Fibroblast of skin of left biceps (primary cell): ENCODE measurements at places on chromosomes 7 and 10.
A peak's percentile ranks its signal among the peaks of the same experiment; 100 is the strongest.

DNA sequence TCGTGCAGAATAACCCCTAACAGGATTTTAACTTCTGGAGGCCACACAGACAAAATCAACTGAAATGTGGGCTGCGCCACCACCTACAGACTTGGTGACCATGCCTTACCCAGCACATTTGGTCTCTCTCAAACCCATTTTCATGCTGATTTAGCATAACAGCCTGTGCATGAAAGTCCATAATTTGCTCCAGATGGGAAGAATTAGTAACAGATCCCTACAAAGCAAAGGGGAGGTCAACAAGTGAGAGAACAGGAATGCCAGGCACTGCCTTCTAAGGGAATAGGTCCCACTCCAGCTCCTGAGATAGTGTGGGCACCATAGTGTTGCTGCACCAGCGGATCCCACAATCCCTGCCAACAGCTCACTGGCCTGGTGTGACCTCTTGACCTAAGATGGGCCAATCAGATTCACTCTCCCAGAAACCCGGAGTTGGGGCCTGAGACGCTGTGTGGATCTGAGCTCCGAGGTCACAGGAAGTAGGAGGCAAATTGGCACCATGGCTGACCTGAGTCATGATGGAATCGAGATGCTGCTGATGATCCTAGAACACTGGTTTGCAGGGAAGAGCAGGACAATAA is 32.4 kb downstream of the SLIT1 start:
- no peak for DNase-seq

DNA sequence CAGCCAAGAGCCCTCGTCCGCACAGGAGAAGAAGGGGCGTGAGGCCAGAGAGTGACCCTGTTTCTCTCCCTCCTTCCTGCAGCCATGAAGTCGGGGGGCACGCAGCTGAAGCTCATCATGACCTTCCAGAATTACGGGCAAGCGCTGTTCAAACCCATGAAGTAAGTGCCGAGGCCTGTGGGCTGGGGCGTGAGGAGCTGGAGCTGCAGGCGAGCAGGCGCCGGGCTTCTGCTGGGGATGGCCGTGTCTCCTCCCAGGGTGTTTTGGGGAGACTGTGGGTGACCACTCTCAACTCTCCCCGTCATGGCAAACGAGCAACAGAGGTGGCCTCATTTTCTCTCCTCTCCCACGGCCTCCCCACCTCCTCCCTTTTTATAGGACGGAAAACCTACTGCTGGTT is 16.4 kb downstream of the FAM20C start:
- no peak for DNase-seq

DNA sequence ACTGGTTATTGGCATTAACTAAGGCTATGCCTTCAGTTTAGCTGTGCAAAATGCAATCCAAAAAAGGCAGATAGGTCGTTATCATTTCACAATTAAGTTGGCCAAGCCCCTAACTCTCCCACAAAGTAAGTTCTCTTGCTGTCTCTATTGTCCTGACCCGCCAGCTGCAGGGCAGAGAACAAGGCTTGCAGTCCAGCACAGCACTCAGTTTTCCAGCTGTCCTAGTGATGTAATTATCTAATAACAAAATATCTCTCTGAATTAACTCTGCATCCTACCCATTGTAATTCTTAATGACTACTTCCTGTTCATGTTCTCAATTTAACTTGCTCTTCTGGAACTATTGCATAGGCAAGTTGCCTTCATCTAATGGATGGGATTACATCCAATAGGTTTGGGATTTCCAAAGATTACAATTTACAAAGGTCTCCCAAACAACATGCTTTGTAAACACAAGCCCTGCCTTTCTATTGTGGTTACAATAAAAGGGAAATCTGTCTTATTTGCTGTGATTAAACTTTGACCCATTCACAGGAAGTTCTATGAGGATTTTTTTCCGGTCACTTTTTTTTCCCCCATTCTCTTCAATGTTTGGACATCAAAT is 55.2 kb downstream of the CDK6 start:
- DNase-seq, result no peak

DNA sequence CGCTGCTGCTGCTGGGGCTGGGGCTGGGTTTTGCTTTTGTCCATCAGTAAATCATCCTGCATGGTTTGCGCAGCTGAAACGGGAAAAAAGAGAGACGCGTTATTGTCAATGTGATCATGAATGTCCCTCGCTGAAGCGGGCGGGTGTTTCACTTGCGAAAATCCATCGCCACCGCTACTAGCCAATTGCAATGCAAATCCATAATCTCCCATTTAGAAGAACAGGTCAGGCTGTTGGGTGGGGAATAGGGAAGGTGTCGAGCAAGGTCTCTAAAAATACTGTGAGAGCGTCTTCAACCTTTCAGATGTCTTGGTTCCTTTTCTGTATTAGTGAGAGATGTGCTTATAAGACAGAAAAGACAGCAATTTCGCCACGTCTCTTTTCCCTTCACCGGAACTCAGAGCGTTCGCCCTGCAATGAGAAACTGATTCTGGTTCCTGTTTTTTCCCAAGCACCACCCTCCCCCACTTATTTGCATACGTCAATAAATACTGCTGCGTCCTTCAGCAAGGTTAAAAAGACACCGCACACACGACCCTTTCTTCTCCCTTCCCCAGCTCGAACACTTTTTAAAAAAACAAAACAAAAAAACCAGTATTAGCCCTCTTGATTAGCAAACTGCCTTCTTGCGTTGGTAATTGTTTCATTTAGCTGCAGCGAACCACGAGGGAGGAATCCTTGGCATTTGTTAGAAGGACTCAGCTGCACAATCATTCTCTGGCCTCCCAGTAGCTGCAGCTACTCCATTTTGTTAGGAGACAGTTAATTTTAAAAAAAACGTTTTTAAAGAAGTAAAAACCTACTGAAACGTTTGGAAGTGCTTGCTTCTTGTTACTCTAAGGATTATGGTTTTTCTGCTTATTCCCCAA is 50.4 kb downstream of the CPEB3 start:
- DNase-seq, result no peak

DNA sequence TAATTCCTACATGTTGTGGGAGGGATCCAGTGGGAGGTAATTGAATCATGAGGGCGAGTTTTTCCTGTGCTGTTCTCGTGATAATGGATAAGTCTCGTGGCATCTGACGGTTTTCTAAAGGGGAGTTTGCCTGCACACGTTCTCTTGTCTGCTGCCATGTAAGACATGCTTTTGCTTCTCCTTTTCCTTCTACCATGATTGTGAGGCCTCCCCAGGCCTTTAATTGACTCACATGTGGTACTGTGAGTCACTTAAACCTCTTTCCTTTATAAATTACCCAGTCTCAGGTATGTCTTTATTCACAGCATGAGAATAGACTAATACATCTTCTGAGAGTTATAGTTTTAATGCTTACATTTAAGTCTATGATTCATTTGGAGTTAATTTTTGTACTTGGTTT is 22.6 kb upstream of the CPN1 start:
- no peak for DNase-seq

GRCh38 chr7:134985894-134986362 is 380 bp upstream of the AGBL3 start:
- DNase-seq, result no peak

- no peak for DNase-seq
Observed at GRCh38 chr10:24962995-24963394, 10.6 kb upstream of the PRTFDC1 start.

- DNase-seq, result no peak
Observed at GRCh38 chr10:6755781-6756460, 175.8 kb upstream of the PRKCQ start.

GRCh38 chr7:11985376-11985775 is 153.4 kb upstream of the THSD7A start:
- no peak for DNase-seq

GRCh38 chr7:121547544-121548092 is 151.5 kb upstream of the FAM3C start:
- no peak for DNase-seq

DNA sequence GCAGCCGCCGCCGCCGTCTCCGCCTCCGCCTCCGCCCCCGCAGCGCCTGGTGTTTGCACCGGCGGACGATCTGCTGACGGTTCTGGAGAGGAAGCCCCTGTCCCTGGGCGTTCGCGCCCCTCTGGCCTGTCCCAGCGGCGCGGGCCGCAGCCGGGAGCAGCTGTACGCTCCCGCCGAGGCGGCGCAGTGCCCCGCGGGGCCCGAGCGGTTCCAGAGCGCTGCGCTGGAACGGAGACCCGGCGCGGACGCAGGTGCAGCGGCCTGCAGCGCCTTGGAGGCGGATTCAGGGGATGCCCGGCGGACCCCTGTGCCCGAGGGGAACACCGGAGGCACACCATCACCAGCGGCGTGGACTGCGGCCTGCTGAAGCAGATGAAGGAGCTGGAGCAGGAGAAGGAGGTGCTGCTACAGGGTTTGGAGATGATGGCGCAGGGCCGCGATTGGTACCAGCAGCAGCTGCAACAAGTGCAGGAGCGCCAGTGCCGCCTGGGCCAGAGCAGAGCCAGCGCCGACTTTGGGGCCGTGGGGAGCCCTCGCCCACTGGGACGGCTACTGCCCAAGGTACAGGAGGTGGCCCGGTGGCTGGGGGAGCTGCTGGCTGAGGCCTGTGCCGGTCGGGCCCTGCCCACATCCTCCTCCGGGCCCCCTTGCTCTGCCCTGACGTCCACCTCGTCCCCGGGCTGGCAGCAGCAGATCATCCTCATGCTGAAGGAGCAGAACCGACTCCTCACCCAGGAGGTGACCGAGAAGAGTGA is 24.8 kb upstream of the ZNF735 start:
- DNase-seq, result no peak

- DNase-seq, result no peak
Observed at GRCh38 chr10:34475786-34476185, 339.3 kb downstream of the PARD3 start.

DNA sequence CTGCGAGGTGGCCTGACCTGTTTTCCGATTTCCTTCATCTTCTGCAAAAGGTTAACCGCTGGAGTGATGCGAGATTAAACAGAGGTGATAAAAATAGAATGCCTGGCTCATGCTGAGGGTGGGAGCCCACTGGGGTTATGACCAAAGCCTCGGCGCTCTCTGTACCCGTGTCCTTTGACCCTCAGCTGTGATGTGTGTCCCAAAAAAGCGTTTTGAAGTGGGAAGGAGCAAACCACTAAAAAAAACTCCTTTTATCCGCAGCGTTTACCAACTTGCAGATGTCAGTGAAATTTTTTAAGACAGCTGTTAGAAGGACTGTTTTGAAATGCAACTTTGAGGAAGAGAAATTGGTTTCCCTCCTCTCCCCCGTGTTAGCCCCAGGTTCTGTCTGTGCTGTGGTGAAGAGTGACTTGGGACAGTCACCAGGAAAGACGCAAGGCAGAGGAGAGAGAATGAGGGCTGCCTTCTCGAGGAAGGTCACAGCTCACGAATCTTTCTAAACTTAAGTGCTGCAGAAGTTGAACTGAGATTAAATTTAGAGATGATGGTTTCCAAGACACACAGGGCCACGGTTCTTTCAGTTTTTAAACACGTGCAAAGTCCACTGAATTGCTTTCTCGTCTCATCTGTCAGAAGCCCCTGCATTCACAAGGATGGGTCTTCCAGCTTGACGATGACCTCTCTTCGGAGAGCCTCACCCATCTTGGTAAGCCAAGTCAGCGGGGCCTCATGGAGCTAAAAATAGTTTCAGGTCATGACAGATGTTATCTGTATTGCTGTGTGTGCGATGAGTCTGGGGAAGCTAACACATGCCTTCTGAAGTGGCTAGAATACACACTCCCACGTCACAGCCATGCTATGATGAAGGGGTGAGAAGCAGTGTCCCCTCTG is 27.6 kb downstream of the AMZ1 start:
- no peak for DNase-seq

- no peak for DNase-seq
Observed at GRCh38 chr10:86073199-86073977, 293.2 kb downstream of the GRID1 start.

GRCh38 chr7:12090757-12091221 is 120.3 kb upstream of the TMEM106B start:
- no peak for DNase-seq

GRCh38 chr10:22372917-22373316 is 27.6 kb downstream of the SPAG6 start:
- DNase-seq, result peak; percentile 25

DNA sequence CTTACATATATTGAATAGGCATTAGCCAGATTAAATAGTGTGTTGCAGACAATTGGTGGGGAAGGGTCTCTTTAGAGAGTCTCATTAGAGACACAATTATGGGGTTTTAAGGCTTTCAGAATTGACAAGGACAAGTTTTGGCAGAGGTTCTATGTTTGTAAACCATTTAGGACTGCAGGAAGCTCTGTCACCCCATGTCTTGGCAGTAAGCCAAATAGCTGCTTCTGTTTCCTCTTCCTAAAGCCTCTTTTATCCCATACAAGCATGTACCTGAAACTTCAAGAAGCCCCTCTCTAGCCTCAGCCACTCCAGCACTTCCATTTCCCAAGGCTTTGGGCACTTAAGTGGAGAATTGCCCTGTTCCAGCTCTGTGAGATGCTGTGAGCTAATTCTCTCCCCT is 21.8 kb upstream of the LRRC4 start:
- DNase-seq, result no peak

GRCh38 chr7:142338633-142339501 is 81.0 kb upstream of the PRSS58 start:
- DNase-seq, result no peak

- DNase-seq, result peak; percentile 34
Observed at GRCh38 chr10:78362406-78363022, 328.9 kb downstream of the RPS24 start.

DNA sequence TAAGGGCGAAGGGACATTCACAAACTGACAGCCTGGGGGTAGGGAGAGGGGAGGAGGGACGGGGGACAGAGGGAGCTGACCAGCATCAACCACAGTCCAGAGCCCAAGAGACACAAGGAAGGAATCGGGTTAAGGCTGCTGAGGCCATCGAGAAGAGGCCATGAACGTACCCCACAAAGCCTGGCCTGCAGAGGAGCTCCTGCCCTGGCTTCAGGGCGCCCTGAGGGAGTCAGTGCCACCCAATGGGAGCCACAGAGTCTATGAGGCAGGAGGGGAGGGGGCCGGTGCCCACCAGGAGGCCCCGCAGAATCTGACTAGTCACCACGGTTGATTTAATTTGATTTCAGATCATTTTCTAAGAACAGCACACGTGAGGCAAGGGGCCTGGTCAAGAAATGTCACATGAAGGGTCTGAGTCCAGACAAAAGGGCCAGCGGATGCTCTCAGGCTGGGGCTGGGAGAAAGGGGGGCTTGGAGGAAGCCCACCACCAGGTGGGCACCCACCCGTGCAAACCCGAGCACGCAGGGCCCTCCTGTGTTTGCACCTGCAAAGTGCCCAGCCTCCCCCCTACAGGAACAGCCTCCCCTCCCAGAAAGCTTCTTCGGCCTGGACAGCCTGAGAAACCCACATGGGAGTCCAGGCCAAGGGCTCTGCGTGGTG is 40.4 kb downstream of the CAMK2B start:
- DNase-seq, result no peak

GRCh38 chr10:21336476-21337170 is 188.9 kb downstream of the SKIDA1 start:
- DNase-seq, result peak; percentile 92

DNA sequence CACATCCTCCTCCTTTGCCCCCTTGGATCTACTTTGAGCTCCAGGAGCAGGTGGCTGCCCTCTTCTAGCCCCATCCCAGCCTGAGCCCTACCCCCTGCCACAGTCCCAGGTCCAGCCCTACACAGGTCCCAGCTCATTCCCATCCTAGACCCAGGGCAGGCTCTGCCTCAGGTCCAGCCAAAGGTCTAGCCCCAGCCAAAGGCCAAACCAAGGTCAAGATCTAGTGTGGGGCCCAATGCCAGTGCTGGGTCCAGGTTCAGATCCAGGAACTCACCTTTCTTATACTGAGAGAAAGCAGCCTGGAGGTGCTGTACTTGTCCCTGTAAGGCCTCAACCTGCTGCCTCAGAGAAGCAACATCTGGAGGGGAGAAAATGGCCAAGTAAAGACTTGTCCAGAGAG is 8.5 kb downstream of the SFTPD start:
- DNase-seq, result no peak

- DNase-seq, result no peak
Observed at GRCh38 chr7:25557930-25558329, 329.6 kb upstream of the NPVF start.

GRCh38 chr10:104580321-104580720 is 60.8 kb upstream of the SORCS3 start:
- peak; percentile 12 for DNase-seq
